Activated CD8-positive, alpha-beta memory T cell treated with anti-CD3 and anti-CD28 coated beads for 48 hours (primary cell): ENCODE measurements at places on chromosomes 2 and 18.

DNA sequence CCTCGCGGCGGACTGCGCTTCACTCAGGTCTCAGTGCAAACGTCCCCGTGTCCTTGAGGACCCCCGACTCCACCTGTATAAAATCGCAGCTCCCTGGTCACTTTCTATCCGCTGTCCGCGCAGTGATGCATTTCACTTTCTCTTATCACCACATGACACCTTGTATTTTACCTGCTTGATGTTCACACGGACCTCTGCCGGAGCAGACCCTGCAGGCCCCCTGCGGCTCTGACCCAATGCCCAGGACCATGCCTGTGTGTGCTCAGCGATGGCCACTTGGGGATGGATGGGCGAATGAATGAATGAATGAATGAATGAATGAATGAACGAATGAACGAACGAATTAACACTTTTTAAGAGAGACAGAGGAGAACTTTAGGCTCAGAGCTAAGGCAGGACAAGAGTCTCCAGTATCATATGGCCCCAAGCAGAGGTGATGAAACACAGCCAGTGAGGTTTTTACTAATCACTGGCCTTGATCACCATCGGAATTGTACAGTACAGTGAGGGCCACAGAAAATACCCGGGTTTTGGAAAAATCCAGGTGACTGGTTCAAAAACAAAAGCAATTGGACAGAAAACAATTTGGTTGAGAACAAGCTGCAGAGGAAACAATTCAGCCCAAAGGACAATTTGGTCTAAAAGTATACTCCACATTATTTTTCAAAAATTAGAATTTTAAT is 12.3 kb downstream of the ASPRV1 start:
- no peak for DNase-seq

- no peak for DNase-seq
Observed at GRCh38 chr18:76712511-76713140, 109.7 kb upstream of the ZNF236 start.

GRCh38 chr2:88209521-88210131 is 39.5 kb downstream of the THNSL2 start:
- no peak for DNase-seq

- DNase-seq: no peak
Observed at GRCh38 chr2:203155406-203155805, 83.4 kb upstream of the CYP20A1 start.

DNA sequence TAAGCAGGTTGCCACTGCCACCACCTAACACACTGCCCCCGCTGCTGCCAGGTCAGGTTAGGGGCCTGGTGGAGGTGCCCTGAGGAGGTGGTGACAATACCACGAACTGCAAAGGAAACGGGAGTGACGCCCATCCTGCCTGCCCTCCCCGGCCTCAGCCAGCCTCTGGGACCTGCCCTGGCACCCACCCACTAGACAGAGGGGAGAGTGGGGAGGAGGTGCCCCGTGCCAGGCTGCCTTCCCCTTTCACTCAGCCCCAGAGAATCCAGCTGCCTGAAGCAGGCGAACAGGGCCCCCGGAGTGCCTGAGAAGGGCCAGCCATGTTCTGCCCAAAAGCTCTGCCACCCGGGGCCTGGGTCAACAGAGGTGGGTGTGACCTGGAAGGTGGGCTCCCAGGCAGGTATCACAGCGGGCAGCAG is 44.5 kb upstream of the FOSL2 start:
- DNase-seq: no peak

GRCh38 chr2:214410128-214410775 is 602 bp upstream of the VWC2L start:
- no peak for DNase-seq

- DNase-seq: peak; percentile 47
Observed at GRCh38 chr2:47783486-47784351, 774 bp downstream of the MSH6 start.

DNA sequence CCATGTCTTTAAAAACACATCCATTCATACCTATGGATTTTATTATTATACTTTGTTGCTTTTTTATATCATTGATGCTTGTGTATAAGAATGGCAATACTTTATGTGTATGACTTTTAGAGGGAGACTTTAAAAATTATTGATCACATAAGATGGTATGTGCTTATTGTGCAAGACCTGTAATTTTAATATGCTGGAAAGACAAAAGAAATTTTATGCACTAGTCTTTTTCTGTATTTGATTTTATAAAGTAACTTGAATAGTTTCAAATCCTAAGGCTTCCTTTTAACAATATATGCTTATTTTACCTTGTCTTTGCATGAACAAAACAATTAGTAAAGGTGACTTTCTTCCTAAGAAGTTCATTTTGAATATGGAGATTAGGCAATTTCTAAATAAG is 226.4 kb downstream of the PARD3B start:
- DNase-seq: no peak
